ENCODE measurements at places on chromosomes 5 and 9.

- DNase-seq = no peak
These were observed 393.8 kb upstream of the SLC30A5 start for GRCh38 chr5:68699966-68700365.

DNA sequence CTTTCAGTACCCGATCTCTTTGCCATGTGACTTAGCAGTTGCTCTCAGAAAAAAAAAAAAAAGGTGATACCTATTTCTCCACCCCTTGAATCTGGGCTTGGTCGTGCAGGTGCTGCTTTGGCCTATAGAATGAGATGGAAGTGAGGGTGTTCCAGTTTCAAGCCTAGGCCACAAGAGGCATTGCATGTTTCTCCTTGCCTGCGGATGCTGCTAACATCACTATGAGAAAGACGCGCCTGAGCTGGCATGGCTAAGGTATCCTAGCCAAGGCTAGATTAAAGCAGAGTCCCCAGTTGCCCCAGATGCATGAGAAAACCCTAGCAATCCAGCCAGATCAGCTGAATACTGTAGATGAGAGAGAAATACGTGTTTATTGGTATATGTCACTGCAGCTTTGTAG, 14.7 kb upstream of the CSF1R start:
- DNase-seq = no peak

DNA sequence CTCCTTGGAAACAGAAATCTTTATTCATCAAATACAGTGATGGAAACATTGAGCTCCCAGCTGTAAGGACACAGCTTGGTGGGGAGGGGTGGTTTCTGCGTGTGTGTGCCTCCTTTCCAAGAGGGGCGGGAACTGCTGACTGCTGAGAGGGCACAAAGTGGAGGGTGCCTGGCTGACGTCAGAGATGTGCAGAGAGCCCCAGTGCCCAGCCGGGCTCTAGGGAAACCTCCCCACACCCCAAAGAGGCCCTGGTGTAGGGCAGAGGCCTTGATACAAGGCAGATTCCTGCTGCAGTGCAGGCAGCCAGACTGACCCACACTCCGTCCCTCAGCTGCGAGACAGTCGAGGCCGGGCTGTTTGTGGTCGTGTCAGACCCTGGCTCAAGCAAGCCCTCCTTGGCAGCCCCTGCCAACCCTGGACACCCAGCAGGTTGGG, 191.0 kb downstream of the CACNA1B start:
- DNase-seq = no peak

DNA sequence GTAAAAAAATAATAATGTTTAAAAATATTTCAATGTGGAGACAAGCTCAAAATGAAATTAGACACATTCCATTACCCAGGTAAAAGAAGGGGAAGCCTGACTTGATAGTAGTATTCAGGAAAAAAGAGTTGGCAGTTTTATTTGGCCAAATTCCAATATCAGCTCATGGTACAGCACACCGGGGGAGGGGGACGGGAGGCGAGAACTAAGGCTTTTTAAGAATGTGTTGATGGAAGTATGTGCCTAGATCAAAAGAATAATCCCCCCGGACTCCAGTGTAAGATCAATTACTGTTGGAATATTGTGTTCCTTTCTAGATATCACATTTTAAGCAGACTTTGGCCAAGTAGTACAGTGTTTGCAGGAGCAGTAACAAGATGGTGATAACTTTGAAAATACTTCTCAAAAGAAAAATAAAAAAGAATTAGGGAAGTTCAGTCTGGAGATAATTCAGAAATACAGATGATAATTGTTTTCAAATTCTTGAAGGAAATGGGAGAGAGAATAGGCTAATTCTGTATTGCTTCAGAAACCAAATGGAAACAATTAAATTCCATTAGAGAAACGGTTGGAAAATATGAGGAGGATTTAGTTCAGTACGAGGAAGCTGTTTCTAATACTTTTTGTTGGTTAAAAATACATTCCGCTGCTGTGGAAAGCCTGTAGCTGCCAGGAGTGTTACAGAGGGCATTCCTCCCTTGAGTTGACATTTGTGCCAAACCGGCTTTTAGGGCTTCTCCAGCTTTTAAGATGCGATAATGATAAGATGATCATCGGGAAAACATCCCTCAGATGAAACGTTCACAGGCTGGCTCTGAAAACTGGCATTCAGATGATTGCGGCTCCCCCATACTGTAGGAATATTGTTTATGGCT, 98.1 kb upstream of the ERBIN start:
- DNase-seq = no peak

GRCh38 chr5:179806250-179807048, at the start of gene MGAT4B:
Gene MGAT4B (minus strand): TSS chr5:179806866. CDS start chr5:179806583, 283 bp downstream.
- no peak for DNase-seq

DNA sequence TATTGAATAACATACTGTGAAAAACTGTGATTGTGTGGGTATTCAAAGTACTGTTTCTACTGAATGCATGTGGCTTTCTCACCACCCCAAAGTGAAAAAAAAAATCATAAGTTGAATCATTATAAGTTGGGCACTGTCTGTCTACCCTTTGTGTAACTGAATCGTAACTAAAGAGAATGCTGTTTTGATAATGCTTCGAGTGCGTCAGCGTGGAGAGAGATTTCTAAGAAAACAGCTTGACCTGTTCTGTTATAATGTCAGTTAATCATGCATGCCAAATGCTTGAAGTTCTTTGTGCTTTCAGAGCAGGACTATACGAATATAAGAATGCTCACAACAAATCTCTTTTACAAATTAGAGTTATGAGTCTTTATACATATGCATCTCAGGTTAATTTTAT, 148.8 kb upstream of the SGCD start:
- no peak for DNase-seq

DNA sequence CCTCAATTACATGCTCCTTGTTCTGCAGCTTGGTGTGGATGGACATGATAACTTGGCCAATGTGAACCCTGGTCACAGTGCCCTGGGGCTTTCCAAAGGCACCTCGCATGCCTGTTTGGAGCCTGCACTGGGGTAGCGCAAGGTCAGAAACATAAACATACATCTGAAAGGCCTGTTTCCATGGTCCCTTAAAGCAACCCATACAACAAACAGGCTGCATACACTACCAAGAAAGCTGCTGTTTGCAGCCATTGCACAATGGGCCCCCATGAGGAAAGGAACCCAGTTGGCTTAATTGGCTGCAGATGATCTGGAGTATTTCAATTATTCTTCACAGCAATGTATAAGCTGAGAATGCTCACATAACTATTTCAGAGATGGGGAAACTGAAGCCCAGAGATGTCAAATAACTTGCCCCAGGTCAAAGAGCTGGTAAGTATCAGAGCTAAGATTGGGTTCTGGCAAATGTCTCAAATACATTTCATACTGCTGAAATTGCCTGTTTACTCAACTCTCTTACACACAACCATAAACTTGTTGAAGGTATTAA, 233.9 kb downstream of the ASTN2 start:
- DNase-seq = no peak

DNA sequence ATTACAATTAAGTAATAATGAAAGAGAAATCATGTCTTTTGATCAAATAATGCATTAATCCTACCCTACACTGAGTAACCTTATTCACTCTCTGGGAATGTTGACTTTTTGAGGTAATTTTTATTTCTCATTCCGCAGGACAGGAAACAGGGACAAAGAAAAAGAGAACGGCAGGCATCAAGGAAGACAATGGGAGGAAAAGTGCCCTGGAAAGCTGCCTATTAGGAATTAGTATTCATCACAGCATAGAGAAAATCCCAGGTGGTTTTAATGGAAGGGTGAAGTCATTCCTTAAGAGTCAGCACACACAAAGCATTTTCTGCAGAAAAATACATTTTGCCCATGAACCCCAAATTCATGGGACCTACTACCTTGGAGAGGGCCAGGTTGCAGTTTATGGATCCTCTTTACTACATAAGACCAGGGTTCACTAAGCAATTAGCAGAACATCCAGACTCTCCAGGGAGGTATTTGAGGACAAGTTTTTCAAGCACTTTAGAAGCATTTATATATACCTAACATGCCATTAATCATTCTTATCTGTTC, 9.4 kb downstream of the FSTL4 start:
- no peak for DNase-seq

- DNase-seq = no peak
These were observed 11.2 kb downstream of the KLHL9 start for GRCh38 chr9:21324047-21324446.

GRCh38 chr9:126219648-126220063, 107.0 kb upstream of the MVB12B start:
- DNase-seq = no peak

DNA sequence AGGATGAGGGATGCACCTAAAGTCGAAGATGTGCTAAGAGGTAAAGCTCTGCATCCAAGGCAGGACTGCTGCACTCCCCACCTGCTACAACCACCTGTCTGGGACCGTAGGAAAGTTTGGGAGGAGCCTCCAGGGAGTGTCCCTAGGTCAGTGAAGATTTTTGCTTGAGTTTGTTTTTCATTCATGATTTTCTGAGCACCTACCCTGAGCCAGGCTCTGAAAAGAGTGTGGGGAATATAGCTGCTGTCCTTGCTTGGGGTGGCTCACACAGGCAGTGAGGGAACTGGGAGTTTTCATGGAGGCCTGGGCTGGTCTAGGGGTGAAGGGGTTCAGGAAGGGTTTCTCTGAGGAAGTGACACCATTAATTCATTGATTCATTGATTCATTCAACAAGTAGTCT, 48.9 kb downstream of the SAR1B start:
- no peak for DNase-seq

GRCh38 chr9:4258320-4259090, 41.4 kb downstream of the GLIS3 start:
- DNase-seq = no peak

DNA sequence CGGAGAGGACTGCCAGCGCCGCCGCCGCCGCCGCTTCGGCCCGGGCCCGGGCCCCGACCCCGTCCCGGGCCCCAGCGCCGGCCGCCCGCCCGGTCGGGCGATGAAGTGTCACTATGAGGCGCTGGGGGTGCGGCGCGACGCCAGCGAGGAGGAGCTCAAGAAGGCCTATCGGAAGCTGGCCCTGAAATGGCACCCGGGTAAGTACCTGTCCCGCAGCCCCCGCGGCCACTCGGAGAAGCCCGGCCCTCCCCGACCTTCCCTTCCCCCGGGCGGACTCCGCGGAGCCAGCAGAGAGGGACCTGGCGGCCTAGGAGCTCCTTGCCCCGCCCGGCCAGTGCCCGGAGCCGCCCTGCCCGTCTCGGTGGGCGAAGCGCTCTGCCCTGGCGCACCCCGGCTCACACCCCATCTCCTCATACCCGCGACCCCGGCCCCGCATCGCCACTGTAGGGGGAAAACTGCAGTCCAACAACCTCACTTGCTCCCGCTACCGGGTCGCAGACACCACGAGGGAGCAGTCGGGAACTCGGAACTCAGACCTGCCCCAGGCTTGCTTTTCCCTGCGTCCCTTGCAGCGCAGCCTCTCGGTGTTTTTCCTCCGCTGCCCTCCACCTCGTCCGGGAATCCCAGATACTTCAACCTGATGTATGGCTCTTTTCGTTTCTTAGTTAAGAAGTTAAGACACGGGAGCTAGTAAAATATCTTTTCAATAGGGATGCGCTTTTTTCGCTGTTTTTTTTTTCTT, 532 bp downstream of the DNAJC21 start:
- DNase-seq = peak; percentile 73

DNA sequence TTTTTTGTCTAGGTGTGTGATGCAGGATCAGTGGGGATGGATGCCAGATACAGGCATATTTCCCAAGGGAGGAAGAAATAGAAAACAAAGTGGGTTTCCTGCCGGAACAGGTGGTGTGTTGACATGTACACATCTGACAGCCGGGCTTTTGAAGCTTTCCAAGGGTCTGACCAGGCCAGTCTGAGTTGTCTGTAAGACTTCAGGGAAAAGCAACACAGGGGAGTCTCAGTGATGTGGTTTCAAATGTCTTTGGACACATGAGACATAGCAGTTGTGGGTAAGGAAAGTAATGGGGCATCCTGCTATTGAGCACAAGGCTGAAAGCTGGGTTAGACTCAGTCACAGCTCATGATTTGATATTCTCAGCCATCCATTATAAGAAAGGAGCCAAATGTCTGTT, 274.9 kb downstream of the PIK3R1 start:
- DNase-seq = no peak

DNA sequence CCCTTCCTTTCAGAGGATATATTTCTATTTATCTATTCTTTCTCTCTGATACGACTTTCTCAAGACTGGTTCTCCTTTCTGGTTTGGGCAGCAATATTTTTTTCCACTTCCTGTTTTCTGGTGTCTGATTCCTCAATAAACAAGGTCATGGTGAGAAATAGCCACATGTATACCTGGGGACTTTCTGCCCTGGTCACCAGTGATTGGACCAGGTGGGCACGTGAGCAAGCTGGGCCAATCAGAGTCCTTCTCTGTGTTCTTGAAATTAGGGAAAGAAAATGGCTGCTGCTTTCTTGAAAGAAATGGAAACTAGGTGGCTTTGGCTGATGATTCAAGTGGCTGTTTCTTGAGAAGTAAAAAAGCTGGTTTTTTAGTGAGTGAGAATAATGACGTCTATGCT, 18.4 kb upstream of the GSN start:
- no peak for DNase-seq

GRCh38 chr9:117678871-117679270, 25.3 kb upstream of the TLR4 start:
- no peak for DNase-seq

DNA sequence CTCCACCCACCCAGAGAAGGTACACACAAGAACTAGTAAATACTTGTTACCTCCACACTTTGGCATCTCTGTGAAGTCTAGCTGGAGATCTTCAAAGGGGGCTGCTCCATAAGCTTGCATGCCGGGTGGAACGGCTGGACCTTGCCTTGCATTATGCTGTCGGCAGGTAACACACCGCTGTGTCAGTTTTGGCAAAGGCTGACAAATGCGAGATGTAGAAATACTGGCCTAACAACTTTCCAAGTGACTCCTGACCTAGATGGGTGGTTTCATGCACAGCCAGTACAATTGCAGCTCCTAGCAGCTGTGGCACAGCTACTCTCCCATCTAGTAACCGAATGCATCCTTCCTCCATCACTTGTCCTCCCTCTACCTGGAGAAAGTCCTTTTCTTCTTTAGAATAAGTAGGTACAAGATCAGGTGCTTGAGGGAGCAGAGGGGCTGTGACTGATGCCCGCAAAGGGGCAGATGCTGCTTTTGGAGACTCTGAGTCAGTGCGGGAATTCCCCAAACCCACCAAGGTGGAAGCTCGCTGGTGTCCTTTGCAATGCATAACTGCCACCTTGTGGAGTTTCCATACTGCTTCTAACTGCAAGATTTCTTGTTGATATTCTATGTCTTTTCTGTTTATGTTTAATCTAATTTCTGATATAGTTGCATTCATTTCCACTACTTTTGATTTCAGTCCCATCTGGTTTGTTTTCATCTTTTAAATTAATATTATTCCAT, 78.4 kb downstream of the TMEM161B start:
- no peak for DNase-seq

DNA sequence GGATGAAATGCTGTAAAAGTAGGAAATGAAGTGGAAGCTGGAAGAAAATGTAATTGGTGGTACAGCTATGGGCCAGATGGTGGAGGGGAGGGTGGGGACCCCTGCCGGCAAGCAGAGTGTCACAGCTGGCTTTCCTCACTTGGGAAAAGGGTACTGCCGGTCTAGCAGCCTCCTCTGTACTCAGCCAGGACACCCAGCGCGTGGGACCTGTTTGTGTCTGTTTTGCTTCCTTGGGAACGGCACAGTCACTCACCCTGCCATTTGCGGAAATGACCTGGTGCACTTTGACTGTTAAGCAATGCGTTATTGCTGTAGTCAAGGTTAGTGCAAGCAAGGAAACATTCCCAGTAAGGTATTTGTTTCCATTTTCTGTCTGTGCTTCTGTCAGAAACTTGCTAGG, 10.1 kb downstream of the TMEM252 start:
- no peak for DNase-seq

Measured in KG1 (cell line).